ENCODE measurements at places on chromosomes 12 and 14.
A peak's percentile ranks its signal among the peaks of the same experiment; 100 is the strongest.

DNA sequence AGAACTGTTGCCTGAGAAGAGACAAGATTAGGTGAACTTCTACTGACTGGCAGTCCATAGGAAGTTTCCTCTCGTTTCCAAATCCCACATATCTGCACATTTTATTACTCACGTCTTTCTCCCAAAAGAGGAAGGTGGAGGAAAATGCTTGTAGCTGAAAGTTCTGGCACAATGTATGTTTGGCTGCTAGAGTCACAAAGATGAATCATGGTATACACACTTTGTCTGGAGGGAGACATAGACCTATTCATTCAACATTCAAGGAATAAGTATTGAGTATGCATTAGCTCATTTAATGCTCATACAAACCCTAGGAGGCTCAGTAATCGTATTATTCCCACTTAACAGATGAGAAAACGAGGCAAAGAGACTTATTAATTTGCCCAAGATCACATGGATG is 291.8 kb downstream of the FOXN3 start:
- H3K4me1 ChIP-seq: no peaks in the 10 kb centered on the region
- no peak overlapping the region for H3K4me3 ChIP-seq
- H3K36me3 ChIP-seq: no peaks in the 10 kb centered on the region
- no peak for DNase-seq
- peaks cover 49% of the 10 kb centered on the region for H3K27me3 ChIP-seq

- H3K27ac ChIP-seq: no peak overlapping the region
- H3K36me3 ChIP-seq: no peaks in the 10 kb centered on the region
- no peaks in the 10 kb centered on the region for H3K27me3 ChIP-seq
- no peaks in the 10 kb centered on the region for H3K4me1 ChIP-seq
Measured at GRCh38 chr14:46063872-46064271, 587.7 kb downstream of the RPL10L start.

DNA sequence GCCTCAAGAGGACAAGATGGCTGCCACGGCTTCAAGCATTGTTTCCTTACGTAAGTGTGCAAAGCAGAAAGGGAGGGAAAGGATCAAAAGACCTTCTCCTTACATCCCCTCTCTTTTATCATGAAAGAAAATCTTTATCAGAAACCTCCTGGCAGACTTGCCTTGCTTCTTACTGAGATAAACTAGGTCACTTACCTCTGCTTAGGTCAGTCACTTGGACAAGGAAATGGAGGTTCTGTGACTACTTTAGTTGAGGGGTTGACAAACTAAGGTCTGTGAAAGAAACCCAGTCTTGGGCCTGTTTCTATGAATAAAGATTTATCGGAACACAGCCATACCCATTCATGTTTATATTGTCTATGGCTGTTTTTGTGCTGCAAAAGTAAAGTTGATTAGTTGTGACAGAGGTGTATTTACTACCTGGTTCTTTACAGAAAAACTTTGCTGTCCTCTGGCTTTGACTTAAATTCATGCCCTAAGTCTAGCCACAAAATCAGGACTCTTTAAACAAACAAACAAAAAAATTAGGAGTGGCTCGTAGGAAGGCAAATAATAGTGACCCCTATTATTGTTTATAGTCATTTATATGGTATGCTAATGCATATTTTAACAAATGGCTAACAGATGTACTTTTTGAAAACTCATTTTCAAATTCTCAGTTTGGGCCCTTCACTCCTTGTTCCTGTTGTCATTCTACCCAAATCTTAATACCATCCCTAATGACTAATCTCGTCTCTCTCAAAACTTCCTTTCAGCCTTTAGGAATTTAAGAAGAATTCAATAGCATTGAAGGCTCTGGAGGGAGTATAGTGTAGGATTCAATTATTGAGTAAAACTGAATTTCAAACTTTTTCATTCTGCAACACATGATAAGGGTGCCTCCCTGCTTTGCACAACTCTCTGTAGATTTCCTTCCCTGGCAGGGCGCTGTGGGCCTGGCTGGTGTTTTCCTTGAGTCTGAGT is 42.0 kb upstream of the ATP2B1 start:
- H3K27me3 ChIP-seq: no peaks in the 10 kb centered on the region
- H3K4me1 ChIP-seq: peaks cover 7% of the 10 kb centered on the region
- no peak overlapping the region for H3K27ac ChIP-seq
- H3K36me3 ChIP-seq: no peaks in the 10 kb centered on the region
- no peak overlapping the region for H3K4me3 ChIP-seq
- DNase-seq: no peak

DNA sequence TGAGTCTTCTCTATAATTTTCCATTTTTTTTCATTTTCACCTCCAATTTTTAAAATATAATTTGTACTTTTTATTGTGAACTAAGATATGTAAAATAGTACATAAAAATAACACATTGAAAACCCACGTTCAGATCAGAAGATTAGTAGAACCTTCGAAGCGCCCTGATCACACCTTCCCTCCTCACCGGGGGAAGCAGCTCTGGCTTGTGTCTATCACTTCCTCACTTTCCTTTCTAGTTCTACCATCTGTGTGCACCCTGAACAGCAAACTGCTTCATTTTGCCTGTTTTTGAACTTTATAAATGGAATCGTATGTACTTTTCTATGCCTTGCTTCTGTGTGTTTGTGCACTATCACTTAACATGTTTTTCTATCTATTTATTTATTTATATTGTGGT is 11.8 kb upstream of the CD27 start:
- peaks cover 12% of the 10 kb centered on the region for H3K36me3 ChIP-seq
- peak overlapping the region; percentile 96 for H3K27ac ChIP-seq
- H3K4me3 ChIP-seq: peak overlapping the region; percentile 78
- DNase-seq: no peak
- H3K27me3 ChIP-seq: no peaks in the 10 kb centered on the region

DNA sequence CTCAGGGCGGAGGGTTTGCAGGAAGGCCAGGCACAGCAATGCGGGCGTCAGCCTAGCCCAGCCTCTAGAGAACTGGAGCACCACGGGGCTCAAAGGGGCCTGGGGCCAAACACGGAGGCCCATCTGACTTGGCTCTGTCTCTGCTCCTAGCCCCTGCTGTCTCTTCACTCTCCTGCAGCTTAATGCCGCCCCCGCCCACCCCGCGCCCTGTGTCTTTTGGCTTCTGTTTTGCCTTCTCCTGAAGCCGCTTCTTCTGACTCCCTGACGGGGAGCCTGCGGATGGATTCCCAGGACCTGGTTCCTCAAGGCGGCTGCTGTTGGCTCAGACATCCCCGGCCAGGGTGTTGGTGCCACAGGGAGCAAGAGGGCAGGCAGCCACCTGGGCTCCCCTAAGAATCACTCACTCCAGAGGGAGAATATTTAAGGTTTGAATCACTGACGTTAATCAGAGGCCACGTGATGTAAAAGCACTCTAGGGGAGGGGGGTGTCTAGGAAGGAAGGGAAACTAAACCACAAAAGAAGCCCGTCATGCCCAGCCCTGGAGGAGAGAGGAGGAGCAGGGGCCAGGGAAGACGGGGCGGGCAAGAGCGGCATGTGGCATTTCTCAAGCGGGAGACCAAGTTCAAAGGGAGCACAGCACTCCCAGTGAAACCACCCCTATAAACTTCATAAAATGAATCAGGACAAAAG is 36.9 kb upstream of the PRMT8 start:
- peaks cover 64% of the 10 kb centered on the region for H3K27me3 ChIP-seq
- H3K4me3 ChIP-seq: no peak overlapping the region
- no peak overlapping the region for H3K27ac ChIP-seq
- H3K36me3 ChIP-seq: peaks cover 2% of the 10 kb centered on the region
- no peak for DNase-seq
- peaks cover 11% of the 10 kb centered on the region for H3K4me1 ChIP-seq

DNA sequence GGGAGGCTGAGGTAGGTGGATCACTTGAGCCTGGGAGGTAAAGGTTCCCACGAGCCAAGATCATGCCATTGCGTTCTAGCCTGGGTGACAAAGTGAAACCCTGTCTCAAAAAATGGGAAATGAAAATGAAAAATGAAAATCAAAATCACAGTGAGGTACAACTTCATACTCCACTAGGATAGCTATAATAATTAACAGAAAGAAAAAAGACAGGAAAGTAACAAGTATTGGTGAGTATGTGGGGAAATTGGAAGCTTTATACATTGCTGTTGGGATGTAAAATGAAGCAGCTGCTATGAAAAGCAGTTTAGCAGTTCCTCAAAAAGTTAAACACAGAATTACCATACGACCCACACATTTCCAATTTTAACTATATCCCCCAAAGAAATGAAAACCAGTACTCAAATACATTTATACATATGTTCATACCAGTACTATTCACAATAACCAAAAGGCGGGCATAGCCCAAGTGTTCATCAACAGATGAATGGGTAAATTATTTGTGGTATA is 22.2 kb downstream of the SGPP1 start:
- peaks cover 3% of the 10 kb centered on the region for H3K36me3 ChIP-seq
- H3K4me1 ChIP-seq: peaks cover 23% of the 10 kb centered on the region
- no peaks in the 10 kb centered on the region for H3K27me3 ChIP-seq
- no peak for DNase-seq
- H3K4me3 ChIP-seq: no peak overlapping the region

GRCh38 chr14:56555921-56556570 is 23.6 kb upstream of the TMEM260 start:
- H3K36me3 ChIP-seq: no peaks in the 10 kb centered on the region
- H3K27ac ChIP-seq: no peak overlapping the region
- no peaks in the 10 kb centered on the region for H3K4me1 ChIP-seq
- DNase-seq: no peak
- no peak overlapping the region for H3K4me3 ChIP-seq
- peaks cover 66% of the 10 kb centered on the region for H3K27me3 ChIP-seq

- no peak for DNase-seq
- H3K4me1 ChIP-seq: no peaks in the 10 kb centered on the region
- H3K36me3 ChIP-seq: no peaks in the 10 kb centered on the region
- H3K4me3 ChIP-seq: no peak overlapping the region
- H3K27ac ChIP-seq: no peak overlapping the region
Measured at GRCh38 chr12:5051913-5052312, 8.2 kb downstream of the KCNA5 start.

- peak overlapping the region; percentile 46 for H3K27ac ChIP-seq
- no peak for DNase-seq
- no peaks in the 10 kb centered on the region for H3K27me3 ChIP-seq
- no peaks in the 10 kb centered on the region for H3K36me3 ChIP-seq
- H3K4me1 ChIP-seq: no peaks in the 10 kb centered on the region
Measured at GRCh38 chr12:25155022-25155576, 39.9 kb downstream of the DNAI7 start.

GRCh38 chr12:40946612-40947194 is 241.4 kb upstream of the PDZRN4 start:
- H3K27me3 ChIP-seq: peaks cover 9% of the 10 kb centered on the region
- no peak overlapping the region for H3K27ac ChIP-seq
- H3K4me3 ChIP-seq: no peak overlapping the region
- DNase-seq: no peak
- H3K36me3 ChIP-seq: no peaks in the 10 kb centered on the region

- H3K27ac ChIP-seq: no peak overlapping the region
- H3K4me1 ChIP-seq: peaks cover 5% of the 10 kb centered on the region
- H3K27me3 ChIP-seq: peaks cover 35% of the 10 kb centered on the region
Measured at GRCh38 chr12:88577537-88577936, 2.7 kb downstream of the KITLG start.

- no peak for DNase-seq
- H3K4me1 ChIP-seq: peaks cover 56% of the 10 kb centered on the region
- no peaks in the 10 kb centered on the region for H3K27me3 ChIP-seq
- peak overlapping the region; percentile 33 for H3K4me3 ChIP-seq
- H3K36me3 ChIP-seq: peaks cover 43% of the 10 kb centered on the region
- peak overlapping the region; percentile 77 for H3K27ac ChIP-seq
Measured at GRCh38 chr12:14431975-14432374, 66.5 kb downstream of the ATF7IP start.

DNA sequence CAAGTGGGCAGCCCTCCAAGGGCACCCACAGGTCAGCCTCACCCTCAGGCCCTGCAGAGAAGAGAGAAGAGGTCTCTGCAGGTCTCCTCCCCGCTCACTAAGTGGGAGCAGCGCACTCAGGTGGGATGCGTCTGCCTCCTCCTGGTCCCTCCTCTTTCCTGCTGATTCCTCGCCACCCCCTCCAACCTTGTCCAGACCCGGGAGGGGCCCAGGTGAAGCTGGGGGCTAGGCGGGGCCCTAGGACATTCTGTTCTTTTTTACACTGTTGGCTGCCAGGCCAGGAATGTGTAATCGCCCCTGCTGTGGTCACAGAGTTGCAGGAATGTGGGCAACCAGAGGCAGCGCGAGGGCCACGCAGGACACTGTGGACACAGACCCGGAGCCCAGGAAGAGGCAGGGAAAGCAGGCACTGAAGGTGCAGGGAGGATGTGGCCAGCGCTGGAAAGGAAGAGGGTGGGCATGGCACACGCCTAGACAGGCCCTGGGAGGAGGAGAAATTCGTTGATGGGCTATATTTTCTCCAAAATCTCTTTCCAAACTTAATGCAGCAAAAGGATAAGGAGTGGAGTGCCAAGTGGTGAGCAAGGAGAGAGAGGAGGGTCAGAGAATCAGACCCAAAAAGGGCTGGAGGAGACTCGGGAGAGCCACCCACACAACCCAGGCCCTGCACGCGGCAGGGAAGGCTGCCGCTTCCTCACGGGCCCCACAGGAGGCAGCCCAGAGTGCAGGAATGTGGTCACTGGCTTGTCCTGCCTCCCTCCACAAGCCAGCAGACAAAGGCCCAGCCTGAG is 911 bp upstream of the SCNN1A start:
- H3K4me3 ChIP-seq: peak overlapping the region; percentile 67
- peaks cover 17% of the 10 kb centered on the region for H3K27me3 ChIP-seq
- peaks cover 2% of the 10 kb centered on the region for H3K36me3 ChIP-seq
- peaks cover 27% of the 10 kb centered on the region for H3K4me1 ChIP-seq
- H3K27ac ChIP-seq: peak overlapping the region; percentile 76

DNA sequence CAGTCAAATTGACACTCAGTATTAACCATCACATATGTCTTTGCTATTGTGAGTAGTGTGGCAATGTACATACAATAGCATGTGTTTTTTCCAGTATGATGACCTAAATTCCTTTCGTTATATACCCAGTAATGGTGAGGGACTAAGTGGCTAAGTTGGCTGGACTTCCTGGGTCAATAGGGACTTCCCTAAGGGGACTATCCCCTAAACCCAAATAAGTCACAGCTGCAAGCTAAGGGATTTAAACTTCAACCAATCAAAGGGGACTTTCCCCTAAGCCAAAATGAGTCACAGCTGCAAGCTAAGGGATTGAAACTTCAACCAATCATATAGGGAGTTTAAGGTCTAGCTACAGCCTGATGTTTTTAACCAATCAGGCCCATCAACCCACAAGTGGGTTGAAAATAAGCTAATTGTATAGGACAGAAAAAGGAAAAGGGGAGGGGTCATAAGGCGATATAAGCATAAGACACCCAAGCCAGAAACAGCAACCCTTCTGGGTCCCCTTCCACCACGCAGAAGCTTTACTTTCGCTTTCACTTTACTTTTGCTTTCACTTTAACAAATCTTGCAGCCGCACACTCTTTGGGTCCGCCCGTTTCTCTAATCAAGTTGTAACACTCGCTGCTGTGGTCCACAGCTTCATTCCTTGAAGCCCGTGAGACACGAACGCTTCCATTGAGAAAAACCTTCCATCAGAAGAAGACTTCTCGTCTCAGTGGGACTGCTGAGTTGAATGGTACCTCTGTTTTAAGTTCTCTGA is 404.4 kb downstream of the FLRT2 start:
- H3K4me3 ChIP-seq: peak overlapping the region; percentile 93
- no peaks in the 10 kb centered on the region for H3K27me3 ChIP-seq
- H3K4me1 ChIP-seq: peaks cover 37% of the 10 kb centered on the region
- H3K27ac ChIP-seq: peak overlapping the region; percentile 97
- H3K36me3 ChIP-seq: peaks cover 14% of the 10 kb centered on the region
